ENCODE measurements at places on chromosomes 7 and 10.

DNA sequence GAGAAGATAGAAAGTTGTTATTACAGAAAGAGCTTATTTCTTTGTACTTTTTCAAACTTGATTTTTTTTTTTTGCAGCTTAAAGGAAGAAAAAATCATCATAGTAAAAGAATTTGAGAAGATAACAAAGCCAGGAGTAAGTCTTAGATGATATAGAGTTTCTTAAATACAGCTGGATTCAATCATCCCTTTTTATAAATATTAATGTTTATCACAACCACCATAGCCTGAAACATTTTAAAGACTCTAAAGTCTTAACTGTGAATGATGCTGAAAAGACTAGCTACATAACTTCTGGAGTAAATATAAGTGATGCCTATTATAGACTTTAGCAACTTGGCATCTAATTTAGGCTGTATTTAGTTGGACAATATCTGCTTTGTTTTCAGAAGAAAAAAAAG is 54.8 kb upstream of the FGL2 start:
- DNase-seq: no peak

DNA sequence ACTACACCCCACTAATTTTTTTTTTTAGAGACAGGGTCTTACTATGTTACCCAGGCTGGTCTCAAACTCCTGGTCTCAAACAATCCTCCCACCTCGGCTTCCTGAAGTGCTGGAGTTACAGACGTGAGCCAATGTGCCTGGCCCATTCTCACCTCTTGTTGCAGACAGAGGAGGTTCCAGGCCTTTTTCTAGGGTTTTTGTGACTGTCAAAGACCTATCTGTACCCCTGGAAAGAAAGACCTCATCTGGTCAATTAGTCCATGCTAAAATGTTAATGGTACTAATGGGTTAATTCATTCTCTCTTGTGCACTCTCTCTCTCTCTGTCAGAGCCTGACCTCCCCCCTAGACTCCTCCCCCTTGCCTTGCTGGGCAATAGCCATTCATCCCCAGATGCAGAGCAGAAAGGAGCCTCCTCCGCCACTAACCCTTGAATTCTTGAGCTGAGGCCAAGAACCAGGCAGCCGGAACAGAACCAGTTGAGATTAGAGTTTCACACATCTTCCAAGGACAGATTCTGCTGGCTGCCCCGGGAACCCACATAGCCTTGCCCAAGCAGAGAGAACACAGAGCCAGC is 209.7 kb downstream of the SKIDA1 start:
- peak; percentile 96 for DNase-seq

DNA sequence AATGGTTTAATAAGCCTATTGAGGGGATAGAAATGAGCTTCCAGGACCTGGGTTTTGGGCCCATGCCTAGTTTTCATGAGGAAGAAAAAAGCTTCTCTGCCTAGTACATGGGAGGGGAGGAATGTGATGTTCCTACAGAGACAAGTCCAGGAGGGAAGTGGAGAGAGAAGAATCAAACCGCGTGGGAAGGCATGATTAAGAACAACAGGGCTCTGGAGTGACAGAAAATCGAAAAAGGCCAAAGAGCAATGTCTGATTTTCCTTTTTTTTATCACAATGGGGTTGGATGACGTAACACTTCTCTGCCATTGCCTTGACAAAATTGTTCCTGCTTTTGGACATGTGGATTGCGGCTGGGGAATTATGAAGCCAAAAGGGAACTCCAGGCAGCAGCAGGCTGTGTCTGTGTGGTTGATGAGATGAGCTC is 258.6 kb downstream of the CXCL12 start:
- no peak for DNase-seq

- DNase-seq: no peak
Observed at GRCh38 chr10:113872139-113873030, 17.9 kb downstream of the NHLRC2 start.

GRCh38 chr7:88243345-88243909 is 23.6 kb upstream of the SRI start:
- peak; percentile 58 for DNase-seq

DNA sequence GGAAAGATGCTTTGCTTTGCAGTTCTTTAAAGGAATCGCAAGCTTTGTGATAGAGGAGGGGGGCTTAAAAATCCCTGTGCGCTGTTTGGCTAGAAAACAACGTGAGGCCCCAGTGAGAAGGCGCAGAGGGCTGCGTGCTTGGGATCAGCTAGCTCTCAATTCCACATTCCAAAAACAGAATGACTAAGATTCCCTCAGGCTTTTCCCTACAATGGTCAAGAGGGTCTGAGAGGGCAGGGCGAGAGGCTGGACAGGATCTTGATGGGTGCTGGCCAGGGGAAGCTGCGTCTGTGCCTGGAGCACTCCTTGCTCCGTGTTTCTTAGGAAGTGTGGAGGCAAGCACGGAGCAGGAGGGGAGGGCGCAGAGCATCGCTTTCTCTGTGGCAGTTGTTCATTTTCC is 72.1 kb upstream of the INHBA start:
- no peak for DNase-seq

DNA sequence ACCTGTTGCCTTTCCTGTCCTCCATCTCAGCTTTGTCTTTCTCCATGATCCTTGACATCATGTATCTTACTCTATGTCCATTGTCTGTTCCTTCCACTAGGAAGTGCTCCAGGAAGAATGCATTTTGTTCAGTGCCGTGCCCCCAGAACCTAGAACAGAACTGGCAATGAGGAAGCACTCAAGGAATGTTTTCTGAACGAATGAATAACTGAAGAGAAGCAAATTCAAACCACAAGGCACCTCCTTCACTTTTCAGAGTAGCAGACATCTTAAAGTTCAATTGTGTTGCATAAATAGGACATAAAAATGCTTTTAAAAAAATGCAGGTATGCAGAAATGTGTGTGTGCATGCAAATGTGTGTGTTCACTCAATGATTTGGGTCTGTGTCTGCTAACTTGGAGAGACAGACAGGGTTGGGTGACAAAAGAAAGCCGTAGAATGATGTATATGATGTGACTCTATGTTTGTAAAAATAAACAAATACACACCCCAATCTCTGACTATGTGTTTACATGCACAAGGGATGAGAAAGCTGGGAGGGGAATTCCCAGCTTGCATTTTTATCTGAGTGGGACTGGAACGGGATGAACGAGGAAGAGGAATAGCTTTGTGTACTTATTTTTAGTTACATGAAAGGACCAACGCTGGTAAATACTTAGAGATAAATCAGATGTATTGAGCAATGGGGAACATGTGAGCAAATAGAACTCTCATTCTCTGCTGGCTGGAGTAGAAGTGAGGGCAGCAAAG is 237.7 kb downstream of the FANK1 start:
- DNase-seq: no peak

Measured in RCC 7860 (cell line).